ENCODE measurements at places on chromosomes 6 and 20.

DNA sequence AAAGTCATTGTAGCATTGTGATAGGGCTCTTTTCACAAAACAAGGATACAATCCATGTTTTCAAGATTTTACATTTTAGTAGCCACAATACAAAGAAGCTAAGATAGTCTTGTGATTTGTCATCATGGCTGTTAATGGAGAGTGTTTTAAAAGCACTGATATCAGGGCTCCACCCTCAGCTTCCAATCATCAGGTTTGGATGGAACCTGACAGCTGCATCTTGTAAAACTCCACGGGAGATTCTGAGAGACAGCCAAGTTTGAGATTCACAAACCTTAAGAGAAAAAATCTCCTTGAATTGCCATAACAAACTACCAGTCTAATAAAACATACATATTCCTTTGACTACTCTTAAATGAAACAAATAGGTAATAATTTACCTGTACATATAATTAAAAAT, 280.2 kb downstream of the ESR1 start:
- no peak for DNase-seq

DNA sequence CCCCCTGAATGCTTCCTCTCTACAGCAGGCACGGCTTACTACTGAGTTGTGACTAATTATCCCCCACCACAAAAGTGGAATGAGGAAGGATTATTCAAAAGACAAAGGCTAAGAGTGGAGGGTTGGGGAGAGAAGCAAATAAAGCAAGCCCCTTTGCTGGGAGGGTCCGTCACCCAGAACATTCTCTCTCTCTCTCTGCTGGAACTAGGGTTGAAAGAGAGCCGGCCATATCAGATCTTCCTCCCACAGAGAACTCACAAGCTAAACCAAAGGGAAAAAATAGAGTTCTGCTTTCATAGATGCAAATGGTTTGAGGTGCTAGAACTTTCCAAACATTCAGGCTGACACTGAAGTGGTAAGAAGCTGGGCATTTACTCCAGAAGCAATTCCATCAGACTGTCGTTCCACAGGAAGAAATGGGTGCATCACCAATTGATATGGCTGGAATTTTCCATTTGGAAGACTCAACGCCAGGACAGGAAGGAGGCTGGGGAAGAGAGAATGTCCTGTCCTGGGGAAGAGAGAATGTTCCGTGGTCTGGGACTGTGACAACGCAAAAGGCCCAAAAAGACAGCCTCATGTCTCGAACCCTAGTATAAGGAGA, 7.9 kb downstream of the ZMYND8 start:
- no peak for DNase-seq

DNA sequence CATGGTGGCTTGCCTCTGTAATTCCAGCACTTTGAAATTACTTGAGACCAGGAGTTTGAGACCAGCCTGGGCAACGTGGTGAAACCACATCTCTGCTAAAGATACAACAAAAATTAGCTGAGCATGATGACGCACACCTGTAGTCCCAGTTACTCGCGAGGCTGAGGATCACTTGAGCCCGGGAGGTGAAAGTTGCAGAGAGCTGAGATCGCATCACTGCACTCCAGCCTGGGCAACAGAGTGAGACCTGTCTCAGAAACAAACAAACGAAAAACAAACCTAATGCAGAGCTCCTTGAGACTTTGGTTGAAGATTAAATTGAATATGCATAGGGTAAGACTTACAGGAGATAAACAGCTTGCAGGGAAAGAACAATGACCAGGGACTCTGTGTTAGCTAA, 80.8 kb downstream of the SCAF8 start:
- DNase-seq, result no peak

- peak; percentile 30 for DNase-seq
Measured at GRCh38 chr6:133923938-133924593, 29.0 kb upstream of the TBPL1 start.

- no peak for DNase-seq
Measured at GRCh38 chr6:42278131-42278853, 60.6 kb upstream of the MRPS10 start.

DNA sequence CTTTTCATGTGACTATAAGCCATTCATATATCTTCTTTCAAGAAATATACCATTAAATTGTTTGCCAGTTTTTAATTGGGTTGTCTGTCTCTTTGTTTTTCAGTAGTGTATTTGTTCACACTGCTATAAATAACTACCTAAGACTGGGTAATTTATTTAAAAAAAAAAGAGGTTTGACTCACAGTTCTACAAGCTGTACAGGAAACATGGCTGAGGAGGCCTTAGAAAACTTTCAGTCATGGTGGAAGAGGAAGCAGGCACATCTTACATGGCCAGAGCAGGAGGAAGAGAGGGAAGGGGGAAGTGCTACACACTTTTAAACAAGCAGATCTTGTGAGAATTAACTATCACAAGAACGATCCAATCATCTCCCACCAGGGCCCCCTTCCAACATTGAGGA, 255.3 kb downstream of the EPM2A start:
- DNase-seq, result no peak

DNA sequence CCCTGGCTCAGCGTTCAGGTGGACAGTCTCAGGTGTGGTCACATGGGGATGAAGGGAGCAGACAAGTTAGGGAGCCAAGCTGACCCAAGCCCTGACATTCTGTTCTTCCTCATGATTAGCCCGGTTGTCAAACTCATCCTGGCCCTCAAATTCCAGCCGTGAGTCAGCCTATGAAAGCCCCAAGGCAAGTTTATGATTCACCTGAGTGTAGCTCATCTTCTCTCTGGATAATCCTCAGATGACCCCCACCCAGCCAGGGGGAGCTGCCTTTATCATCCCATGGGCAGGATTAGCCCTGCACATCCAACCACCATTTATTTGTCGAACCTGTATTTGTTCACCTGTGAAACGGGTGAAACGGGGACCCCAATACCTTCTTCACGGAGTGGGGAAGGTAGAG, 161.9 kb downstream of the DHX35 start:
- DNase-seq, result no peak

GRCh38 chr6:3490625-3490980, 33.8 kb upstream of the SLC22A23 start:
- DNase-seq, result no peak

- no peak for DNase-seq
Measured at GRCh38 chr6:11747021-11747420, 31.6 kb downstream of the ADTRP start.

- DNase-seq, result no peak
Measured at GRCh38 chr6:35197196-35197595, 16.6 kb upstream of the SCUBE3 start.

GRCh38 chr6:150297327-150298029, 71.3 kb upstream of the IYD start:
- DNase-seq, result no peak

GRCh38 chr6:139288496-139289040, 3.2 kb downstream of the TXLNB start:
- no peak for DNase-seq

DNA sequence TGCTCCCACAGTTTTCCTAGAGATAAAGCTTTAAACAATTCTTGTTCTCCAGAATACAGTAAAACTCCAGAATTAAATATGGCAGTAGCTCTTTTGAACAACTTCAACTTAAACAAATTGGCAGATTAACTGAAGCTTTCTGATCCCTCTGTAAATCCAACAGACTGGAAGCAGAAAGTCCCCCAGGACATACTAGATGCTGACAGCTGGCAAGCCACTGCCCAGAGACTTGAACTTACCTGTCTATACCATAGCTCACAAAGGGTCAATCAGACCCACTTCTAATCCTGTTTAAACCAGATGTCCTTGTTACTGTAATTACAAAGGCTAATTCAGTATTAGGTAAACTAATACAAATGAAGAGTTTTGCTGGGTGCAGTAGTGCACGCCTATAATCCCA, 12.3 kb downstream of the GPLD1 start:
- no peak for DNase-seq

DNA sequence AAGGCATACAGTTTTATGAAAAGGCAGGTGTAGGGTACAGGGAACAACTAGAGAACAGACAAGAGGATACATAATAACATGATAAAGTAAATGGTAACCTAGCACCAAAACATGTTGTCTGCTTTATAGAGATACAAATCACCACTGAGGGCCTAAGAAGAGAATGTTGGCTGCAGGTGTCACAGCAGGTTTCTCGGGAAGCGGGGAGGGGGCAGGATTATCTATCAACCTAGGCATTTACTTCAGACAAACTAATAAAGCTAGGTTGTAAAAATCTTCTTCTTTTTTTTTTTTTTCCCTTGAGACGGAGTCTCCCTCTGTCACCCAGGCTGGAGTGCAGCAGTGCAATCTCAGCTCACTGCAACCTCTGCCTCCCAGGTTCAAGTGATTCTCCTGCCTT, 22.7 kb downstream of the PIM1 start:
- DNase-seq, result no peak

- no peak for DNase-seq
Measured at GRCh38 chr6:141303907-141304306, 828.8 kb upstream of the GJE1 start.

DNA sequence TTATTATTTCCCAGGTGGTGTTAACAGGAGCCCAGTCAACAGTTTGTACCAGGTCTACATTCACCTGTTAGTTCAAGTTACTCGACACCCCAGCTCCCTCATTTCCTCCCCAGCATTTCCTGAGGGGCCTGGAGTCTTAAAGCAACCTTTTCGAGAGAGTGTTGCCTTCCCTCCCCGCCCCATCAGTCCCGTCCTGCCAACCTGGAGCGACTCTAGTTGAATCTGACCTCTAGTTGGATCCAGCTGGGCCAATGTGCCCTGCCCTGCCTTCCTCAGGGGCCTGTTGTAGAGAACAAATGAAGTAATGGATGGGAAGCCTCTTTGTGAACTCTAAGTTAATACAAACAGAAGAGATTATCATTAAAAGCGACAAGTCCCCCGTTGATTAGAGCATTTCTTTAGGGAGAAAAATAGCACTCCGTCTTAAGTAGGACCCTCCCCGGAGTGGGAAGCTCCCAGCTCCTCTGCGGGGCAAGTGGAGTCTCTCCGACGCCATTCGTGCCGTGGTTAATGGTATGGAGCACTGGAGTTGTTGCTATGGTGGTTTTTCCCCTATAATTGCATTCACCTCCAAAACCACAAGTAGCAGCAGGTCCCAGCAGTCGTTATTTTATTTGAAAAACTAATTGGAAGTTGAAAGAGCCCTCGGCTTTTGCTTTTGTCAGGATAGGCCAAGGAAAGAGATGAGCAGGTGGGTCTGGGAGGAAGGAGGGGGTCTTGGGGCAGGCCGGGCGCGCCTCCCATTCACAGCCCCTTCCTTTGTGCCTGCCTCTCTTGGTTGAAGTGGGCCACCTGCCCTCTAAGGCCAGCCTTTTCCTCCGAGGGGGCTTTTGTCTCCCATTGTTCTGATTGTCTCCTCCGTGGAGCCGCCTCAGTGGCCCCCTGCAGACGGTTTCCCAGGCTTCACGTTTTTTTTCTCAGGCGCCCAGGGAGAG, 16.1 kb downstream of the GHRH start:
- DNase-seq, result no peak

- no peak for DNase-seq
Measured at GRCh38 chr6:16236631-16237199, 1.7 kb upstream of the GMPR start.

- no peak for DNase-seq
Measured at GRCh38 chr6:45003387-45003786, 324.7 kb upstream of the RUNX2 start.

DNA sequence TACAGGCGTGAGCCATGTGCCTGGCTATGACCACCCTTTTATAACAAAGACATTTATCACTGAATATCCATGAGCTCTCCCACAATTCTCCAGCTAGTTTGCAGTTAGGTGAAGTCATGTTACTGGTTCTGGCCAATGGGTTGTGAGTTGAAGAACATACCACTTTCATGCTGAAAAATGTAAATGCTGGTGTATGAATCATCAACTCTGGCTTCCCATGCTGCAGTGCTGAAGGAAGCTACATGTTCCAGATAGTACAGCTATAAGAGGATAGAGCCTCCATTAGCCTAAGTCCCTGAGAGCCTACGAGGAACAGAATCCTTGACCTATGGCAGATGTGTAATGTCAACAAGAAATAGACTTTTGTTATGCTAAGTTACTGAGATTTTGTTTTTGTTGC, 180.4 kb downstream of the BTBD9 start:
- DNase-seq, result no peak

DNA sequence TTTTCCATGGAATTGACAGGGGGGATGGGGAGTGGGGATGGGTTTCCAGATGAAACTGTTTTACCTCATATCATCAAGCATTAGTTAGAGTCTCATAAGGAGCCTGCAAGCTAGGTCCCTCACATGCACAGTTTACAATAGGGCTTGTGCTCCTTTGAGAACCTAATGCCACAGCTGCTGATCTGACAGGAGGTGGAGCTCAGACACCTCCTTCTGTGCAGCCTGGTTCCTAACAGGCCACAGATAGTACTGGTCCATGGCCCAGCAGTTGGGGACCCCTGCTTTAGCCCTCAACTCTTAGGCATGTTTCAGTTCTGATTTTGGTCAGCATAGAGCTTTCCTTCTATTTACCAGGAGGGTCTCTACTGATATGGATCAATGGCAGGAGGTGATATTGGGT, 251.6 kb downstream of the LAMA2 start:
- no peak for DNase-seq

GRCh38 chr6:107690643-107691061, 133.5 kb downstream of the SCML4 start:
- DNase-seq, result no peak

DNA sequence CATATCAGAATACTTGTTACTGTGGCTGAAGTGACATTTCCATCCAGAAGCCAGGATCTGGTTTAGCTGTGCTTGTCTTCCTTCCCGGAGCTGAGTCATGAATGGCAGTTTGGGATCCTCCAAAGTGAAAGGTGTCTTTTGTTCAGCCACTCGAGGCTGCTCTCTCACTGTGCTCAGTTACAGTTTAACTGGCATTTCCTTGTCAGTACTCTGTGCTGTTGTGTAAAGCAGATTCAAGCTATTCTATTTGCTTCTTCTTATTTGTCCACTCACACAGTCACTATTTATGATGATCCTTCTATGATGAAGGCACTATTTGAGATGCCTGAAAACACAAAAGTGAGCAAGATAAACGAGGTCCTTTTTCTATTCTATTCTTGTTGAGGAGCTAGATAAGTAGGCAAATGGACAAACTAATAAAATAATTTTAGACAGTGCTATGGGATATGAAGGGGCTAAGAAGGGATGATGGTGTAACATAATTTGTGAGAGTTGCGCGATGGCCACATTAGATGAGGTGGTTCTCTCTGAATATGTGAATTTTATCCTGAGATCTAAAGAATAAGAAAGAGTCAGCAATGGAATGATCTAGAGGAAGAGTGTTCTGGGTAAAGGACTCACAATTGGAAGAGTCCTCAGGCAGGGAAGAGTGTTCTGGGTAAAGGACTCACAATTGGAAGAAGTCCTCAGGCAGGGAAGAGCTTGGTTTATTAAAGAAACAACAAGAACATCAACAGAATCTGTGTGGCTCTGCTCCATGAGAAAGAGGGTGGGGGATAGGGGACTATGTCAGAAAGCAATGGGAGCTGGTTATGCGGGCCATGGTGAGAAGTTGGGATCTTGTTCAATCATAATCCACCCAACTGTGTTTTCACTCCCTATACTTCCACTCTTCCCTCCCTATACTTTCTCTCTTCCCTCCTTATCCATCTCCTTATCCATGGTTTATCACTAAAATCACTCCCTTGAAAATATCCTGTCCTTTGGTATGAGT, 40.1 kb downstream of the CYP24A1 start:
- no peak for DNase-seq

GRCh38 chr6:81853975-81854374, 101.5 kb upstream of the TENT5A start:
- DNase-seq, result no peak

GRCh38 chr20:50996901-50997865, 25.7 kb downstream of the KCNG1 start:
- no peak for DNase-seq

- DNase-seq, result no peak
Measured at GRCh38 chr20:17377231-17377630, 150.4 kb downstream of the PCSK2 start.

All from NCI-H2081 treated with DMSO at 0.1 percent for 48 hours (cell line).